Stimulated activated CD4-positive, alpha-beta T cell treated with anti-CD3 and anti-CD28 coated beads, TNF-alpha, amount 100 ng/mL, for 48 hours (primary cell): ENCODE measurements at places on chromosomes 4 and X.

DNA sequence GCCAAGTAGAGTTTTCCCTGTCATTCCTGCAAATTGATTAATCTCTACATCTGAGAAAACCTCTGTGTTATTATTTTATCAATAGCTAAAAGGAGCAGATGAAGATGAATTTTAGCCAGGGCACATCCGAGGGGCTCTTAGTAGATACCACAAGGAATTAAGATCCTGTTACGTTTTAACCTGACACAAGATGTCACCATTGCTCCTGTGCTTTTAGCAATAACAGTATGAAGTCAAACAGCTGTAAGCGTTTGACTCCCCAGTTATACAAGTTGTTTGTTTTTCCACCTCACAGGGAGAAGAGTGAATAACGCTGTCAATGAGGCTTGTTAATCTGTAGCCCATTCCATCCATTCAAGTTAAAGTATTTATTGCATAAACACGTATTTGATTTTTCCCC, 76.0 kb upstream of the AP1S2 start:
- no peak for DNase-seq

DNA sequence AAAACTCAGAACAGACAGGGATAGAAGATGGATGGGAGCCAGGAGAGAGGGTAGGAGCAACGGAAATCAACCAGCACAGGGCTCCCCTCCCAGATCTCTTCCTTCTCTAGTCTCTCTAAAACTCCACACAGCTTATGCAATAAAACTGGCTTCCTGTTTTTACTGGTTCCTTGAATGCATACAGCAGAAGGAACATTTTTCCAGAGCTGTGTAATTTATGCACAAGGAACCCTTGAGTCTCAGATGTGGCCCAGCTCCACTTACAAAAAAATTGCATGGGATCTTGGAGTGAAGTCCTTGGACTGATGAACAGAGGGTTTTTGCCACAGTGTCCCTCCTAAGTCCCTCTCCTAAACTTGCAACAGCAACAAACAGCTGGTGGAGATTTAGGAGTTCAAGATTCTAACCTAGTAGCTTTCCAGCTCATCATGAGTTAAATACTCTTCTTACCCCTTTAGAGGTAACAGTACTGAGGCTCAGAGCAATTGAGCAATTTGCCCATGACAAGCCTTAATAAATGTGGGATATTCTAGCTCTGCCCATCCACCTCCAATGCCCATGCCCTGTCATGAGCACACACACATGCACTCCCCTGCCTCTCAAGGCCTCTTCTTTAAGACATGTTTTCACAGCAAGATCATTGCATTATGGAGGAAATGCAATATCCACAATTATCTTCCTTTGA, 18.4 kb upstream of the CC2D2A start:
- DNase-seq, result no peak

- no peak for DNase-seq
Measured at GRCh38 chr4:102216666-102217065, 128.6 kb downstream of the SLC39A8 start.

GRCh38 chr4:85807247-85807950, 332.4 kb downstream of the ARHGAP24 start:
- no peak for DNase-seq

- no peak for DNase-seq
Measured at GRCh38 chrX:149497626-149498025, 7.5 kb downstream of the IDS start.

- no peak for DNase-seq
Measured at GRCh38 chr4:41796545-41797210, 48.2 kb upstream of the PHOX2B start.

DNA sequence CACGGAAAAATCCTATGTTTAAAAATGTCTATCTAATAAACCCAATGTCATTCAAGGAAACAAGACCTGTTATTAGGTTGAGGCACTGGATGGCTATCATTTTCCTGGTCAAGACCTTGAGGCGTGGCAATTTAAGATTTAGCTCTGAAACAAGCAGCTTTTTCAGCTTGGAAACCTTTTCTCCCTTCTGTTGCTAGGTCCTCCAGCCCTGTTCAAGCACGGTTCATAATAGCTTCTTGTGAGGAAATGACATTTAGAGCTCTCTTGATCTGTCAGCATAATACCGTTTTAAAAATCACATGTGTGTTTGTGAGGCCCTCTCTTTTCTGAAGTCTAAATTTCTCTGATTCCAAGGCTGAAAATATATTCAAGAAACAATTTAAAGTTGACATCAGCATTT, 133.6 kb upstream of the GRPR start:
- no peak for DNase-seq

DNA sequence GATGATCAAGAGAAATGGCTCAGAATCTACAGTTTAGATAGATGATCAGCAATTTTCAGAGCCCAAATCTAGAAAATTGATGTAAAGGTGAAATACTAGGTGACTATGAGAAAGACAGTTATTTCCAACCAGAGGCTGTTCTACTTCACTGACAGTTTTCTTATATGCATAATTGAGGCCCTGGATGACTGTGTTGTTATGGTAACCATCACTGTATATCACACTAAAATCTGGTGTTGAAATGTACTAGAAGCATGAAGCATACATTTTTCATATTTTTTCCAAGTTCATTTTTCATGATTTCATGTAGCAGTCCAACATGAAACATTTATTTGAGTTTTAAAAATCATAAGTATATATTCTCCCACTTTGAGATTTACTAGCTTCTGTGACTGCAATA, 87.4 kb downstream of the ATXN3L start:
- no peak for DNase-seq

DNA sequence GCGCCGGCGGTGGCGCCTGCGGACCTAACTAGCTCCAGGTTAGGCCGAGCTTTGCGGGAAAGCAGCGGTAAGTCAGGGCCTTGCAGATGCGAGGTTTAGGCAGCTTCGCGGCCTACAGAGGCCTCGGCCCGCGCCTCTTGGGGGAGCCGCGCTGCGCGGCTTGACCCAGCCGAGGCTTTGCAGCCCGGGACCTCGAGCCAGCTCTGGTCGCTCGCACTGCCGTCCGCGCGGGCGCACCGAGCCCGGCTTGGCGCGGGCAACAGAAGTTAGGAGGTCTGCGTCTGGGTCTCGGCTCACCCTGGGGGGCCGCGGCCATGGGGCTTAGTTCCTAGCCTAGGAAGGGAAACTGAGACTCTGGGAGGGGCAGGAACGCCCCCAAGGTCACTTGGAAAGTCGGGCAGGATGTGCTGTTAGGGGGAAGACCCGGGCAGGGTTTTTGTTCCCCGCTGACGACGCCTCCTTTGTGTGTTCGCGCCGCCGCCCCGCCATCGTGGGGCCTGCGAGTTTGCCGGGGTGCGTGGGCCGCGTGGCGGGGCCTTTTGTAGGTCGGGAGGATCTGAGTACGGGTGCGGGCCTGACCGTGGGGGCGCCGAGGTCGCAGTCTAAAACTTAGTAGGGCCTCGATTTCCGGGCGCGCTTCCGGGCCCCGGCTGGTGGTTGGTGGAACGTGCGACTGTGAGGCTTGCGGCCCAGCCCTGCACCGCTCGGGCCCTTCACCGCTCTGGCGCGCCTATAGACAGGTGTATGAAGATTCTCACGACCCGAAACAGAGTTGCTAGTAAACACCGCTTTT, 482 bp downstream of the RNF4 start:
- DNase-seq, result peak; percentile 59

- no peak for DNase-seq
Measured at GRCh38 chrX:119802546-119802945, 11.1 kb upstream of the RPL39 start.

DNA sequence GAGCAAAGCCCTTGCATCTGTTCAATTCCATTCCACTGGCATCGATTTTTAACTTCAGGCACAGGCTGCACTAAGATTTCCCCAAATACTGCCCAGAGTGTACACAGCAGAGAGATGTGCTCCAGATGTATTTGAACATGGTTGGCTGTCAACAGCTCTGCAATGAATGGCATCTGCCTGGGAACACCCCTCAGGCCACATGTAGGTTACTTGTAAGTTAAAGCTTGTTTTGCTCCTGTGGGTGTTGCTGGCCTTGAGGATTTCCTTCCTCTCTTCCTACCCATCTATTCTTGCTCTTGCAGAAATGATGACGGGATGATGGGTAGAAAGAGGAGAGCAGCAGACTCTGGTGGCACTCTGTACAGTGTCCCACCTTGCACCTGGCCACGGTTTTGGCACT, 69.3 kb upstream of the HELT start:
- DNase-seq, result no peak

DNA sequence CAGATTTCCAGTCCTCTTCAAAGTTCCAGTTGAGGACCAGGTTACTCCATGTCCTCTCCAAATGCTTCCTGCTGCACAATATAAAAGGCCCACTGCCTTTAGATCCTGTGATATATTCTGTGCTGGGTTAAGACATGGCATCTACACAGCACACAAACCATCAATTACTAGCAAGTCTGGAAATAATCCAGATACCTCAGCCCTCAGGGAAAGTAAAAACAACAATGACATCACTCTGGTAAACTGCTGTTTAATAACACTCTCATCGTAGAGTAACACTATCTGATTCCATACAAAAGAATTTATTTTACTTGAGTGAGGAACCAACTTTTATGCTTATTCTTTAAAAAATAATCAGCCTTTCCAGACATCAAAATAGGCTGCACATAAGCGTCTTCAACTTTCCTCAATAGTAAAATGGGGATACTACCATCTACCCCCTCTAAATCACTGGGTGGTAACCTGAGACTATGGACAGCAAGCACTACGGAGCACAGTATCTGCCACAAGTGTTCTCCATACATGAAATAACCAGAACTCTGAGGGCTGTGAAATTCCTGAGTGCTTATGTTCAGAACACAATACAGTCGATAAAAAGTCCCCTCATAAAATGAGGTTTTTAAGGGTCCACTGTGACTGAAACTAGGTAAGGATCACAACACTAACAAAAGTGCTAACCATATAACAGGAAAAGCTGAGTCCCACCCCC, 53.4 kb downstream of the ABCG2 start:
- no peak for DNase-seq

DNA sequence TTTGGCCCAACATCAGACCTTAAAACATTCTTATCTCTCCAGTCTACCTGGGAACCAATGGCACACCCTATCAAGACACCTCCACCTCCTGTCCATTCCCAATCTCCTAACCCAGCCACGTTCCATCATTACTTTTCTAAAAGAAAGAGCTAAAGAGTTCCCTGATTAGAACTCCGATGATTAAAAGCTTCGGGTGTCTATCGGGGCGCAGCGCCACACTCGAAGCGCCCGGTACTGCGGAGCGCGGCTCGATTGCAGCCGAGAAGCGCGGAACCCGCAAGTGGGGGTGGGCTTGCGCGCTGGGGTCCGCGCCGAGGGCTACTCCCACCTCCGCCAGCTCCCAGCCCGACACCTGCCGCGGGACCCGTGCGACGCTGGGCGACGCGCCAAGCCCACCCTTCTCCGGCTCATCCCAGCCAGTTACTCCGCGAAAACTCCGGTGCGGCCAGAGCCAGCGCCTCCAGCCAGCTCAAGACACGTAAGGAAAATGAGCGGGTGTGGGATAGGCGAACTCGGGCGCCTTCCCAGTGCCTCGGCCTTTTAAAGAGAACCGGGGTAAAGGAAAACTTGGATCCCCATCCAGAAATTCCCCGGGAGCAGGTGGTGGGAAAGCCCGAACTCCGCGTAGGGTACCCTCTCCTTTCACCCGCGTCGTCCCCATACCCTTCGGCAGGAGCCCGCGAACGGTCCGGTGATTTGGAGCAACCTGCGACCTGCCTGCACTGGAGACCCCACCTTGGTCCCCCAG, 593 bp downstream of the NPY1R start:
- DNase-seq, result no peak

DNA sequence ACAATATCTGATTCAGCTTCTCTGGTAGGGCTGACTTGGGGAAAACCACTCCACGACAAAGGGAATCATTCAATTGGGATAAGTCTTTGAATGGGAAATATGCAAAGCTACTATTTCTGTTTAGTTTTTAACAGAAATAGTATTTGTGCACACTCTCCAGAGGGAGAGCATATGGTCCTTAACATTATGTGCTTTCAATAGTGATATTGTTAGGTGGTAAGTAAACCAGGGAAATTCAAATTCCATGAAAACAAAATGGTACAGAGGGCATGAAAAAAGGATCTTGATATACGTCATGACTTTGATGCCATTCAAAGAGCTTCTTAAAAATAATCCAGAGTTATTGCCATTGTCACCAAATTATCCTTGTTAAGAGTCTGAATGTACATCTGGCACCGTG, 47.1 kb upstream of the CITED1 start:
- no peak for DNase-seq

- DNase-seq, result no peak
Measured at GRCh38 chrX:10482261-10482660, 138.1 kb downstream of the MID1 start.

DNA sequence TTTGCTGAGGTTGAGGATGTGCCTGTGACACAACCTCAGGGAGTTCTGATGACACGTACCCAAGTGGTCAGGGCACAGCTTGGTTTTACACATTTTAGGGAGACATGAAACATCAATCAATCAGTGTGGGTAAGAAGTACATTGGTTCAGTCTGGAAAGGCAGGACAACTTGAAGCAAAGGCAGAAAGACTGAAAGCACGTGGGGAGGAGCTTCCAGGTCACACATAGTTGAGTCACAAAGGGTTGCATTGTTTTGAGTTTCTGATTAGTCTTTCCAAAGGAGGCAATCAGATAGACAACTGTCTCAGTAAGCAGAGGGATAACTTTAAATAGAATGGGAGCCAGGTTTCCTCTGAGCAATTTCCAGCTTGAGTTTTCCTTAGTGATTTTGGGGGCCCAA, 1910.0 kb upstream of the AGA start:
- no peak for DNase-seq

GRCh38 chr4:73725985-73726384, 14.4 kb upstream of the CXCL8 start:
- DNase-seq, result no peak

DNA sequence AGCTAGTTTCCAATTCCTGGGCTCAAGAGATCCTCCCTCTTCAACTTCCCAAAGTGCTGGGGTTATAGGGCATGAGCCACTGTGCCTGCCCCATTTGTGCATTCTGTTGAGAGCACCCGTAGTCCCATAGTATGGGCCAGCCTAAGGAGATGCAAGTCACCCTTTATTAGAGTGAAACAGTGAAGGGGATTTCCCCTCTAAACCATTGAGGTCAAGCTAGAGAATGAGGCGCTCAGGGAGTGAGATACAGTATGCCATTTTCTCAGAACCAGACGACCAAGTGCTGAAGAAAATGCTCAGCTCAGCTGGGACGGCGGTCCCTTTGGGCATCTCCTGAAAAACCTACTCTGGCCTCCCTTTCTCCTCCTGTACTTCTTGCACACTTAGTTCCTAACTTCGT, 18.7 kb downstream of the RNF4 start:
- no peak for DNase-seq

DNA sequence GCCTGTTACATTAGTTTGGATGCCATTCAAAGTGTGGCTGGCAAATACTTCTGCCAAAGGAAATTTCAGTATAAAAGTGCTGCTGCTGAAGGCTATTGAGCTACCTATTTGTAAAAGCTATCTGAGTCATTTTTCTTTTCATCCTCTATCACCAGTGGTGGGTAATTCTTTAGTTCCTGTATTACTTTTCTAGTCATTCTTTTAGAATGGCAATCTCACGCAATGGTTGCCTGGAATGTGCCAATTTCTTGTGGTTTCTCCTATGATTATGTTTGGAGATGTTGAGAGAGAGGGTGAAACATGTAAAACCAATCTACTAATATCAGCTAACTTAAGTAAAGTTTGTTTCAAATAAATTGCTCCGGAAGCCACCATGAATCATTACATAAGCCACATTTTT, 685.0 kb downstream of the RAPGEF2 start:
- DNase-seq, result no peak

GRCh38 chr4:56552273-56552672, 46.7 kb downstream of the ARL9 start:
- no peak for DNase-seq
